T-cell (primary cell): ENCODE measurements at places on chromosomes 5 and 9.

GRCh38 chr5:93055561-93055960, 525.5 kb downstream of the NR2F1-AS1 start:
- no peak for DNase-seq

- DNase-seq, result no peak
Observed at GRCh38 chr9:92727716-92728700, 36.6 kb downstream of the BICD2 start.

- no peak for DNase-seq
Observed at GRCh38 chr9:126515001-126515872, 98.5 kb upstream of the LMX1B start.

DNA sequence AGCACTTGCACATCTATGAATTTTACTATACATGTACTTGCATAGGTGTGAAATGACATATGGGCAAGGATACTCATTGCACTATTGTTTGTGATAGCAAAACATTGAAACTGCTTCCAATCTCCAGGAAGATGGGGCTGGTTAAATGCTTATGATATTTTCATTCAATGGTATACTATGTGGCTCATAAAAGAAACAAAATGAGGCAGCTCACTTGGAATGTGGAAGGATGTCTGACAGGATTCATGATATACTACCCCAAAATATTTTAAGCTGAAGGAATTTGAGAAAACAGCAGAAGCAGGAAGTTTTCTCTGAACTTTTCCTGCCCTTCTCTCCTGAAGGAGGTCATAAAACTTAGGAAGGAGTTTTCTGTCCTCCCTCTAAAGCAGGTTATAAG, 99.6 kb upstream of the CAST start:
- DNase-seq, result no peak

GRCh38 chr9:96021551-96022444, 146.3 kb downstream of the ERCC6L2 start:
- DNase-seq, result no peak

GRCh38 chr5:172877466-172878260, 43.6 kb downstream of the ERGIC1 start:
- DNase-seq, result no peak

- DNase-seq, result no peak
Observed at GRCh38 chr9:86022687-86023266, 76.6 kb downstream of the GOLM1 start.

DNA sequence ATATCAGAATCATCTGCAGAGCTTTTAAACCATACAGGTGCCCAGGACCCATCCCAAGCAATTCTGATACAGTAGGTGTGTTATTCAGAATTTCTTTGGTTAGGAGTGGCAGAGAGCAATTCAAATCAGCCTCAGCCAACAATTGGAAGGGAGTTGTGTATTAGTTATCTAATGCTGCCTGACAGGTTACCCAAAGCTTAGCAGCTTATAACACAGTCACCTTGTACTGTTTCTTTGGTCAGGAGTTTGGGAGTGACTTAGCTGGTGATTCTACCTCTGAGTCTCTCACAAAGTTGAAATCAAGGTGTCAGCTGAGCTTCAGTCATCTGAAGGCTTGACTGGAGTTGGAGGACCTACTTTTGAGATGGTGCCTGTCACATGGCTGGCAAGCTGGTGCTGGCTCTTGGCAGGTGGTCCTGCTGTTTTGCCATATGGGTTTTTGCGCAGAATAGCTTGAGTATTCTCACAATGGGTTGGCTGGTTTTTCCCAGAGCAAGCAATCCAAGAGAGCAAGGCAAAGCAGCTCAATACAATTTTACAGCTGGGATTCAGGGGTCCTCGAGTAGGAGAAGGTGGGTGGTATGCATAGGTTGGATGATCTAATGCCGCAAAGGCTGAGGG, 18.7 kb upstream of the CARNMT1 start:
- DNase-seq, result no peak

DNA sequence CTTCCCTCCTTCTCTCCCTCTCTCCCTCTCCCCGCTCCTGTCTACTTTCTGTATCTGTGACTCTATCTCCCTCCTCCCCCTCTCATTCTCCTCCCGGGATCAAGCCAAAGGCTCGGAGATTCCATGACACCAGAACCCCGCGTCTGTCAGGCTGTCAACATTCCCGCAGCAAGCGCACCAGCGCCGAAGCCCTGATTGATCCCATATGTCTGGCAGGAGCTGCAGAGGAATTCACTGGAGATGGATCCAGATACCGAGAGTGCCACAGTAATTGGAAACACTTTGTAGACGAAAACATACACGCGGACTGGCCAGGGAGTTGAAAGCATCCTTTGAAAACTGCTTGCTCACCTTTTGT, 300 bp upstream of the SVEP1 start:
- DNase-seq, result no peak

GRCh38 chr9:97567894-97568202, 65.3 kb downstream of the TSTD2 start:
- no peak for DNase-seq

DNA sequence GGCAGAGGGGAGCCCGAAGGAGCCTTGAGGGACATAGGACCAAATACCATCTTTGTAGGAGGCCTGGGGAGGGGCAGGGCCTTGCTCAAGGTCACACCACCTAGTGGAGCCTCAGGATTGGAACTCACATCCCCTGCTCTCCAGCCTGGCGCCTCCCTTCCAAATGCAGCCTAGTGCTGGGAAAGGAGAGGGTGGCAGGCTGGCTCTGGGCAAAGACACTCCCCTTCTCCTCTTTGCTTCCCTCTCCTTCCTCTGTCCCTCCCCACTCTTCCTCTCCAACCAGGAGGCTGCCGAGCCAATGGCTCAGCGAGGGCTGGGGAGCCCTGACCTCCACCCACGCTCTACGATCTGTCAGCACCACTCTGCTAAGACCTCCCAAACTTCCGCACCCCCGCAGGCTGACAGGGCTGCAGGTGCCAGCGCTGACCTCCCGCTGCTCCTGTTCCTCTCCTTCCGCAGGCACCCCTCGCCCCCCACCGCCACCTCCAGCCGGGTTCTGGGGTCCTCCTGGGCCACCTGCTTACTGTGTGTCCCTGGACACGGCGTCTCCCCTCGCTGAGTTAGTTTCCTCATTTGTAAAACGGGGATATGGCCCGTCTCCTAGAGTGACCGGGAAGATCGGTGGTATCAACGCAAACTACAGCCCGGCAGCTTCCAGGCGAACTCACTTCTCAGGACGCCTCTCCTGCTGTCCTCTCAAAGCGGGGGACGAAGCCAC, 52.9 kb downstream of the C9orf50 start:
- no peak for DNase-seq

- DNase-seq, result no peak
Observed at GRCh38 chr9:19372567-19372966, 7.5 kb downstream of the RPS6 start.

DNA sequence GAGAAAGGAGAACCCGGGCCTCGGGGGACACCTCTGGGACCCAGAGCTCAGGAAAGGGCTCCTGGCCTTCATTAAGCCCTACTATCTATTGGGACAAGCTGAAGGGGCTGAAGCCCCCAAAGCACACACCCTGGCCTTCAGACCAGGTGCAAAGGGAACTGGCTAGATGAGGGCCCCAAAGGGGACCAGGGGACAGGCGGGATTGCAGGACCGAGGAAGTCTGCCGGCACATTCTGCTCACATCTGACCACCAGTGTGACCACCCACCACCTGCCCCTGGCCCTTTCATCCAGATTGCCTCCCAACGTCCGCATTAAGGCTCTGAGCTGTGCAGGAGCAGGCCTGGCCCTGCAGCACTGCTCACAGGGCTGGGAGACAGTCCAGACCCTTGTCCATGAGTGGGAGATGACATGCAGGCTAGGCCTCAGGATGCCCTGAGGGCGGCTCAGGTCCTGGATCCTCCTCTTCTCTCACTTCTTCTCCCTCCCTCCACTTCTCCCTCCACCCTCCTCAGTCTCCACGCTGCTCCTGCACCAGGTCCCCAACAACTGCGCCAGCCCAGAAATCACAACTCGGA, 19.2 kb downstream of the PSD2 start:
- no peak for DNase-seq

GRCh38 chr5:90690307-90690706, 131.7 kb downstream of the ADGRV1 start:
- no peak for DNase-seq

DNA sequence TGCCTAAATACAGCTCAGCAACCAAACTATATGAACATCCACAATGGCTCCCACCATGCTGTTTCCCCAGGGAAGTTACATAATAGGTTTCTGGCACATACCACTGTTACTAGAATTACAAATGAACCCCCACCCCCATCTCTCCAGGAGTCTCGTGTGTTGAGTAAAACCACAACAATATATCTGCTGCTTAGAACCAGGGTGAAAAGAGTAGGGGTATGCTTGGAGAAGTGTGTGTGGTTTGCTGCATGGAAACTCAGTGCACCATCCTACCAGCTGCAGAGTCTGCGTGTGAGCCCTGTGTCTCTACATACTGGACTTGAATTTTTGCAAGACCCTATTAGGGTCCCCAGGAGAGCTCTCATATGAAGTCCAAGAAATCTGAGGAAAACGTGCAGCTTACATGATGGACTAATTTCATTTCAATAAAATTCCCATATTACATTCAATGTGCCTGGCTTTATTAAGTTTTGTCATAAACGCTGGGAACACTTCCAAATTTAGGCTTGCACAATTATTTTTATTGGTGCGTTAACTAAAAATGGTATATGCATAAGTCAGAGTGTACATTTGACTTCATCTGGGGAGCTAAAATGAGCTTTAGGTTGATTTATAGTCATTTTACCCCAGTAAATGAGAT, 104.5 kb upstream of the NFIB start:
- no peak for DNase-seq

DNA sequence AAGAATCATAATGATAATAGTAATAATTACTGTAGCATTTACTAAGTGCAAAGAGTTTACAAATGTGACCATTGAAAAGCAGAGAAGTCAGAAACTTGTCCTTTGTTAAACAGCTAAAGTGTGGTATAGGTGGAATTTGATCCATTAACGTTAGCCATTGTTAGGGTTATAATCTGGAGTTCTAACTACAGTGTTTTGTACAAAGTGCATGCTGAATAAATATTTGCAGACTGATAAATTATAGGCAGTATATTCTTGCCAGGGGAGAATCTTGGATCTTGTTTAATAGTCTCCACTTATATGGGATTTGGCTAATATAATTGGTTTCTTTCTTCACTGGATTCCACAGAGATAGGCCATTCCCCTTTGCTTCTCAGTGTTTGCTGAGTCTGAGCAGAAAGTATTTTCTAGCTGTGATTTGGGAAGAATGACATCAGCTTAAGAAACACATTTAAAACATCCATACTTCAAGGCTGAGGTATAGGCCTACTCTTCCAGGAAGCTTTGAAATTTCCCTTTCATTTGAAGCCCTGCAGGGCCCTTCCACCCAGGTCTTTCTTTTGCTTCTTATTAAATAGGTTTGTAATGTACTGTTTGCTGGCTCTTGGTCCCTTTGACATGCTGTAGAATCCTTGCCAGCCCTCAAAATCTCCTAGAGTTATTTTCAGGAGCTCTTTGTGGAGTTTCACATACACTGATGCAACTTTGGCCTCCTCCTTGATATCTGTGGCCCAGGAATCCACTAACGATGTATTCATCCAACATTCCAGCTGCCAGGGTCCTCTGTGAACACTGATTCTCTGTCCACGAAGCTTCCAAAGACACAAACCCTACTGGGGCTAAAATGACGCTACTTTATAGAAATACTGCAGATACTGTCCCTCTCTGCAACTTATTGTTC, 51.4 kb downstream of the ATP10B start:
- DNase-seq, result no peak

GRCh38 chr9:104780796-104781395, 17.0 kb downstream of the NIPSNAP3B start:
- no peak for DNase-seq

DNA sequence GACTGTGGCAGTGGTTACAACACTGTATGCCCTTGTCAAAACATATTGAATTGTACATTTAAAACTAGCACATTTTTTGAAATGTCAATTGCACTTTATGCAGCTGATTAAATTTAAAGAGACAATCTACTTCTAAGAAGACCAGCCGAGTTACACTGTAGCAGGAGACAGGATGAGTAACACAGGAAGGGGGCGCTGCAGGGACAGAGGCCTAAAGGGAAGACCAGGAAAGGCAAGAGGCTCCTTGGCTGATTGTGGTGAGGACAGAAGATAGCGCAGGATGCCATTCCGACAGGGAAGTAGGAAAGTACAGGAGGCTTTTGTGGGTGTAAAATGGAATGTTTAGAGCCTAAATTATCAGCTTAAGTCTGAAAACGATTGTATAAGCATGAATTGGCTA, 28.2 kb upstream of the PPP2R2B start:
- DNase-seq, result no peak

- DNase-seq, result no peak
Observed at GRCh38 chr5:123151227-123151909, 62.3 kb downstream of the PRDM6 start.
